ENCODE measurements at places on chromosomes 11 and 22. TPM values are rescaled to one million over a fixed set of nuclear protein-coding genes. Genes with fewer than 3 reads are reported as not detected.

DNA sequence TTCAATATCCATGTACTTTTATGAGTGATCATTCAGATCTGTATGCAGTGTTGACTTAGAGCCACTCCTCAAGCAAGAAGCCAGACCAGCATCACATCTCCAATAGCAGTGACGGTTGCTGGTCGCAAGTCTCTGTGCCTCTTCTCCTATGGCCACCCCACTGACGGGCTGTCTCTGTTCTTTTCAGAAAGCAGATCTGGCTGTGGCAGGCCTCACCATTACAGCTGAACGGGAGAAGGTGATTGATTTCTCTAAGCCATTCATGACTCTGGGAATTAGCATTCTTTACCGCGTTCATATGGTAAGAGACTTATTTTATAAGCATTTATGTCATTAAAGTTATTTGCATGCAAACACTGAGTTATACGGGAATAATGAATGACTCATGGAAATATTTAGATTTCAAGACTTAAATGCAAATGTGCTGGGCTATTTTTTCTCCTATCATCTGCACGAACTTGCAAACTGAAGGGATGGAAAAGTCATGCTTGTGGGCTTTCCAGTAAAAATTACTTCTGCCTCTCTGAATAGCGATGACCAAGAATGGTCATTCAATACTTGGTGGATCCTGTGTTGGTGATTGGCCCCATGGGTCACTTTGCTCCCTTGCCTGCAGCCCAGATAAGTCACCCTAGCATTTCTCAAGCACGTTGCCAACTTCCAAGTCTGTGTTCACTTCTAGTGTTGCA is 83.6 kb upstream of the TBCEL start:
- DNase-seq, result no peak

Gene CARD18
- total RNA-seq, result not detected

DNA sequence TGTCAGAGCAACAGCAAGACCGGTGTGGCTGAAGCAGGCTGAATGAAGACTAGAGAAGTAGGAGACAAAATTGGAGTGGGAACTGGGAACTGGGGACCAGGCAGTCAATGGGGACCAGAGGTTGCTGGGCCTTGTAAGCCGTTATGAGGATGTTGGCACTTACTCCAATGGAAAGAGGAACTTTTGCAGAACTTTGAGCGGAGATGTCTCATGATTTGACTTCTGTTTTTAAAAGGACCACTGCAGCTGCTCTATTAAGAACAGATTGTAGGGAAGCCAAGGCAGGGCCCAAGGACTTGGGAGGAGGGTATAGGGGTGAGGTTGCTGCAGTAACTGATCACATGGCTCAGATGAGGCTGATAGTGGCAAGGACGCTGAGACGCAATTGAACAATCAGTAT is 34.2 kb downstream of the IL18 start:
- DNase-seq, result no peak

Gene PTPN5
- not detected for total RNA-seq

DNA sequence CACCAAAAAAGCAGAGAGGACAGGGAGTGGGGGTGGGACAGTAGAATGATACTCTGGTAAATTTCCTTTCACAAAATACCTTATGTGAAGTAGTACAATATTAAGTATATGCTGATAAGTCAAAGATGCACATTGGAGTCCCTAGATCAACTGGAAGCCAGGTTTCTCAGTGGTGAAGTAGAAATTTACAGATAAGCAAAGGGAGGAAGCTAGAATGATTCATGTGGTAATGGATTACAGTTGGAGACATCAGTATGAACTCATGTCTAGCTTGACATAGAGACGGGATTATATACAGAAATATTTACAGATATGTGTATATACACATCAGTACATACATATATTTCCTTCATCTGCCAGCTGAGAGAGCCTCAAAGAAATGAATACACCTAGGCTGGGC is 21.5 kb downstream of the PLEKHB1 start:
- DNase-seq, result no peak

Gene TUBA8
- 3.3 TPM for total RNA-seq

Gene UPK2
- total RNA-seq, result not detected

GRCh38 chr11:98561252-98561651 is 459.5 kb upstream of the CNTN5 start:
- DNase-seq, result no peak

Gene RFPL1
- total RNA-seq, result not detected

DNA sequence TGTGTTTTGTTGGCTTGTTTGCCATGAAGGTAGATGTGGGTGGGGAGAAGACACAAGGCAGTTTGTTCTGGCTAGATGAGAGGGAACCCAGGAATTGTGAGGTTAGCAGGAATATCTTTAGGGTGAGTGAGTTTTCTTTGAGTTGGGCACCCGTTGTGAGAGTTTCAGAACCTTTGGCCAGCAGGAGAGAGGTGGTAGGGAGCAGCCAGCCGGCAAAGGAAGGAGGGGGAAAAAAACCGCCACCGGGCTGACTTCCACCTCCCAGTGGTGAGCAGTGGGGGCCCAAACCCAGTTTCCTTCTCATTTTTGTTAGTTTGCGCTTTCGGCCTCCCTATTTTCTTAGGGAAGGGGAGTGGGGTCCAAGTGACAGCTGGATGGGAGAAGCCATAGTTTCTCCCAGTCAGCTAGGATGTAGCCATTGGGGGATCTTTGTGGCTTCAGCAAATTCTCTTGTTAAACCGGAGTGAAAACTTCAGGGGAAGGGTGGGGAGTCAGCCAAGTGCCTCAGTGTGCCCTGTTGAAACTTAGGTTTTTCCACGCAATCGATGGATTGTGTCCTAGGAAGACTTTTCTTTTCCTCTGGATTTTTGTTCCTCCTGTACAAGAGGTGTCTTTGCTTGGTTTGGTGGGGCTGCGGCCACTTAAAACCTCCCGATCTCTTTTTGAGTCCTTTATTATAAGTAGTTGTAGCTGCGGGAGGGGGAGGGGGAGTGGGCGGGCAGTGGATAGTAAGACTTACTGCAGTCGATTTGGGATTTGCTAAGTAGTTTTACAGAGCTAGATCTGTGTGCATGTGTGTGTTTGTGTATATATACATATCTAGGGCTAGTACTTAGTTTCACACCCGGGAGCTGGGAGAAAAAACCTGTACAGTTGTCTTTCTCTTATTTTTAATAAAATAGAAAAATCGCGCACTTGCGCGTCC is 1.1 kb upstream of the GCAT start:
- peak; percentile 38 for DNase-seq

- no peak for DNase-seq
Observed at GRCh38 chr11:30107899-30108298, 91.1 kb upstream of the KCNA4 start.

DNA sequence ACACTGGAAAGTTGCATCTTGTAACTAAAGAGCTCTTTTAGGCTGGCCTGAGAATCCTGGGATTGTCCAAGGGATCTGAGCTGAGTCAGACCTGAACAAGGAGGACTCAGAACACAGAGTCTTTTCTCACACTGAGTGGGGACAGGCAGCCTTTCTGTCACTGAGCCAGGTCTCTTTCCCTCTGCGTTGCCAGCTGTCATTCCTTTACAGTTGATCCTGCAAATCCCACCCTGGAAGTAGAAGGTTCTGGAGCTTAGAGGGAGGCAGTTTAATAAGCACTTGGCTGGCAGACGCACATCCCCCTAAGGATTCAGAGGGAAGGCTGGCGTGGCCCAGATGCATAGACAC is 76.3 kb upstream of the SUSD2 start:
- no peak for DNase-seq

DNA sequence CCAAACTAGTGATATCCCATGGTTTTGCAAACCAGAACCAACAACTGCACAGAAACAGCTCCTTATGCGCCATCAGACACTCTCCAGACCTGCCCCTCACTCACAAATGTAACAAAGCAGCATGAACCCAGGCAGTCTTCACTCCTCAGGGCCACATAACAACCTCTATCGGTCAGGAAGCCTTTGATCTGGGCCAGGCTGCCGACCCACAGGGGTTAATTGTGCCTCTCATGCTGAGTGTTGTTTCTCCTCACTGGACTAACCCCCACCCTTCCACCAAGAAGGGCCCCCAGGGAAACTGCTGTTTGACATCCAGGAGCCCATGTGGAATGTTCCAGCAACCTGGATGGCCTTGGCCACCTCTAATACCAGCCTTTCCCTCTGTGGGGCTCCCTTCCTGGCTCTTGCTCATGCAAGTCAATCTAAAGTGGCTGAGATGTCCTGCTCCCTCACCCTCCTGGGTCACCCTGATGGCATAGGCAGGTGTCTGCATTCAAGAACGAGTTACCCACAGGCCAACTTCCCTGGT is 7.9 kb upstream of the RGL4 start:
- no peak for DNase-seq

Gene DMC1
- 20.1 TPM for total RNA-seq

Gene APOBEC3B
- total RNA-seq, result 43.9 TPM

GRCh38 chr11:117618302-117618981 is 178.6 kb downstream of the DSCAML1 start:
- no peak for DNase-seq

Gene HTR3A
- not detected for total RNA-seq

- DNase-seq, result no peak
Observed at GRCh38 chr22:32913557-32913956, 112.1 kb downstream of the TIMP3 start.

DNA sequence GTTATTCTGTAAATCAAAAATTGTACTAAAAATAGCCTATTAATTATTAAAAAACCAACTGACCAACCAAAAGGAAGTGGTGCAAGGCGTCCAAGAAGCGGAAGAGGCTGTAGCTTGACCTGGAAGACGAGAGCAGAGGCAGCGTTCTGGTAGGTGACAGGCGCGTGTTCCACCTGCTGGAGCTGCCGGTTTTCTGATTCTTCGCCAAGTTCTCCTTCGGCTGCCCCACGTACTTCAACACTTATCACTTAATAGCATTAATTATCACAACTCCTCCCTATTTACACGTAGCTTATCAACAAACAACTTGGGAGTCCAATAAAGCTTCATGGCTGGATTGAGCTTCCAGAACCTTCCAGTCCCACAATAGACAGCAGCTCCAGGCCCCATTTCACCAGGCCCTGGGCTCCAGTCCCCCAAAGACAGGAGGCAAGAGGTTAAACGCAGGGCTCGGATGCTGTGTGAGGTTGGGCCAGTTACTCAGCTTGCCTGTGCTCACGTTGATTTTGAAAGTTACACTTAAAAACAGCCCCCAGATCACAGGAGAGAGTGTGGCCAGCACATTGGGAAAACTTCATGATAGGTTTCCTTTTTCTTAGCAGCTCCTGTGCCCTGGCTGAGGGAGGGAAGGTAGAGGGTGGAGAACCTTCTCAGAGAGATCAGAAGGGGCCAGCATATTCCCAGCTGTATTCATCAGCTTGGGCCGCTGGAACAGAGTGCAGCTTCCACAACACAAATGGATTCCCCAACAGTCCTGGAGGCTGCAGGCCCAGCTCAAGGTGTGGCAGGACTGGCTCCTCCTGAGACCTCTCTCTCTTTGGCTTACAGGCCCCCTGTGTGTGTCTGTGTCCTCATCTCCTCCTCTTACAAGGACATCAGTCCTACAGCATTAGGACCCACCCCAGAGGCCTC is 54.2 kb upstream of the FGF3 start:
- DNase-seq, result no peak

Gene TRIM22
- total RNA-seq, result 104 TPM

- no peak for DNase-seq
Observed at GRCh38 chr11:57100638-57101331, 81.0 kb upstream of the LRRC55 start.

- no peak for DNase-seq
Observed at GRCh38 chr22:11627436-11627797, 3900.6 kb upstream of the OR11H1 start.

Gene CASP5
- not detected for total RNA-seq

Gene USP2
- total RNA-seq, result 1.4 TPM

- no peak for DNase-seq
Observed at GRCh38 chr22:46171940-46172339, 21.6 kb downstream of the PPARA start.

DNA sequence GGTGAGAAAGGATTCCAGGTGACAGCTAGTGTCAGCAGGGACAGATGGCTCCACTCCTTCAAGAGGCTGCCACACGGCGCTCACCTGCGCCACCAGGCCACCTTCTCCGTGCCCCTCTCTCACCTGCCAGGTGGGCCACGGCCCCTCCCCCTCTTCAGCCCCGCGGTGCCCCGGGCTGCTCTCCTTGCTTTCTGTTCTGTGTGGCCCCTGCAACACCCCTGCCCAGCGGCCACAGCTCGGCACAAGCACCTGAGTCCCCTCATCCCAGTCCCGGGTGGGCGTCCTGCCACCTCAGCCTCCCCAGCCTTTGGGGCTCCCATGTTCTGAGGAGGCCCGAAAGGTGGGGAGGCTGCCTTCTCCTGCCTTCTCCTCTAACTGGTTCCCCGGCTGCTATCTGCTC is 46.4 kb downstream of the APOL1 start:
- no peak for DNase-seq

DNA sequence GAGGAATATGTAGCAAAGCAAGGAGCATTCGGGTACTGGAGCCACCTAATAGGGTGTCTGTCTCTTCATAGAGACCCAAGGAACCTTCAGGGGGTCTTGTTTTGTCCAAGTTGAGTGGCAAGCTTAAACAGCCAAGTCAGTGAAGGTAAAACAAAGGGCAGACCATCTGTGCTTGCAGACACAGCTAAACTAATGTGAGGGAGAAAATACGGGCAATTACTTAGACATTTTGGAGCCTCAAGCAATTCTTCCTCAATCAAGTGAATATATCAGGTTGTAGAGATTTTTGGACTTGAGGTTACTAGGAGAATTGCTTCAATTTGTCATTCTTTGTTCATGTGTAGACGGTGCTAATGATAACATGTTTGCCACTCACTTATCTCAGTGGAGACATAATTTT is 148.2 kb upstream of the ARHGAP20 start:
- DNase-seq, result no peak

- no peak for DNase-seq
Observed at GRCh38 chr11:46701078-46701654, 335 bp downstream of the ZNF408 start.

GRCh38 chr11:72970557-72971118 is 156.4 kb downstream of the ATG16L2 start:
- peak; percentile 54 for DNase-seq

GRCh38 chr22:23243006-23243573 is 62.8 kb downstream of the BCR start:
- peak; percentile 88 for DNase-seq

DNA sequence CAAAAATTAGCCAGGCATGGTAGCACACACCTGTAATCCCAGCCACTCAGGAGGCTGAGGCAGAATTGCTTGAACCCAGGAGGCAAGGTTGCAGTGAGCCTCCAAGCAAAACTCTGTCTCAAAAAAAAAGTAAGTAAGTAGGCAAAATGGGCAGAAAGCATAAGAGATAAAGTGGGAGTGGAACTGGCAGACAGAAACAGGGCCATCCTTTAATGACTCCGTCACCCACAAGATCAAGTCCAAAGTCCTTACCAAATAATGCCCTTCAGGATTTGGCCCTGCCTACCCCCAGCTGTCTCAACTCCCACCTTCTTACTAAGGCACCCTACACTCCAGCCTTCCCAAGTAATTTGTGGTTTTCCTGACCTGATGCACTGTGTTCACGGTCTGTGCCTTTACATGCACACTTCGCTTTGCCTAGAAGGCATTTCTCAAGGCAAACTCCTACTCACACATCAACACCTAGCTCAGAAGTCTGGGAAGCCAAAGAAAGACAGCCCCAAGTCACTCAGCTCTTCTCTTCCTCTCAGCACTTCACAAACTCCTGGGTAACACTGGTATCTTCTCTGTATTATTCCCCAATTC is 6.1 kb downstream of the MAPK1 start:
- DNase-seq, result no peak

GRCh38 chr11:90218606-90219005 is 4.2 kb downstream of the CHORDC1 start:
- peak; percentile 51 for DNase-seq

GRCh38 chr11:45413156-45413858 is 127.2 kb upstream of the SYT13 start:
- no peak for DNase-seq

Gene PNPLA3
- total RNA-seq, result 0.31 TPM

- no peak for DNase-seq
Observed at GRCh38 chr22:50730013-50730891, 7.8 kb upstream of the ACR start.

- DNase-seq, result no peak
Observed at GRCh38 chr11:62999156-62999555, 14.4 kb upstream of the SLC22A6 start.

Measured in activated CD4-positive, alpha-beta memory T cell treated with anti-CD3 and anti-CD28 coated beads for 36 hours (primary cell).